Activated CD4-positive, alpha-beta T cell treated with anti-CD3 and anti-CD28 coated beads, Interleukin-2, amount 10 ng/mL, durations not matched to agents 24 days and 14 days (primary cell): ENCODE measurements at places on chromosomes 4 and X.

DNA sequence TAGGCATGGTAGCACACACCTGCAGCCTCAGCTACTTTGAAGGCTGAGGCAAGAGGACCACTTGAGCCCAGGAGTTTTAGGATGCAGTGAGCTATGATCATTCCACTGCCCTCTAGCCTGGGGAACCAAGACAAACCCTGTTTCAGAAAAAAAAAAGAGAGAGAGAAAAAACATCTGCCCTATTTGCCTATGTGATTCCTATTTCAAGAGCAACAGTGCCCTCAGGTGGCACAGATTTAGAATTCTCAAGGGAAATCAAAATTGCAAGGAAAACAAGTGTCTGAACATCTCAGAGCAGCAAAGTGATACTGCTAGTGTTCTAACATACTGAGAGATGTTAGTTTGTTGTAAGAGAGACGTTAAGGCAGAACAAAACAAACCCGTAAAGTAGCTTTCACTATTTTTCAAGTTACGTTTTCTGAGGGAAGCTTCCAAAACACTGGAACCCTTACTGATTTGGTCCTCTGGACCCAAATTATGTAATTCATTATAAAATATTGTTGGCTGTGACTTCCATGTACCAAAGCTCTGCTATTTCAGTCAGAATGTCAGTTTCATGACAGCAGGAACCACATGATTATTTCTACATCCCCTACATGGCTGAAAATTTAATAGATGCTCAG lies 7.9 kb downstream of the BDH2 start:
- peak; percentile 87 for DNase-seq

- DNase-seq = peak; percentile 80
Observed at GRCh38 chr4:56681158-56681852, at the start of gene HOPX. Gene HOPX (minus strand): TSS chr4:56681296. CDS start chr4:56657816, 23,480 bp downstream.

DNA sequence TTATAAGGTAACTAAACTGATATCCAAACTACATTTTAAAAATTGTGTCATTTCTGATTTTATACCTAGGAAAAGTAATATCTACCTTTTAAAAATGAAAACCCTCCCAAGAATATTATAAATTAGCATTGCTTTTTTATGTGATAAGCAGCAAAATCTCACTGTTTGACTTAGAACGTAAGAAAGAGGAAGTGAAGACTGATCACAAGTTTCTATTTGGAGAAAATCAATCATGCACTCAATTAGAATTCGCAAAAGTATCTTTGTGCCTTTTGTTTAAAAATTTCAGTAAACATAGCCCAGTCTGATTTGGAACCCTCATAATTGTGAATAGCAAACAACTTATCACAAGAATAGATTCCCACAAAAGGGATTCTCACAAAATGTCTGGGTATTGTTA lies 142.7 kb downstream of the TENM3 start:
- DNase-seq = no peak

- no peak for DNase-seq
Observed at GRCh38 chr4:152850377-152850776, 70.6 kb downstream of the ARFIP1 start.

DNA sequence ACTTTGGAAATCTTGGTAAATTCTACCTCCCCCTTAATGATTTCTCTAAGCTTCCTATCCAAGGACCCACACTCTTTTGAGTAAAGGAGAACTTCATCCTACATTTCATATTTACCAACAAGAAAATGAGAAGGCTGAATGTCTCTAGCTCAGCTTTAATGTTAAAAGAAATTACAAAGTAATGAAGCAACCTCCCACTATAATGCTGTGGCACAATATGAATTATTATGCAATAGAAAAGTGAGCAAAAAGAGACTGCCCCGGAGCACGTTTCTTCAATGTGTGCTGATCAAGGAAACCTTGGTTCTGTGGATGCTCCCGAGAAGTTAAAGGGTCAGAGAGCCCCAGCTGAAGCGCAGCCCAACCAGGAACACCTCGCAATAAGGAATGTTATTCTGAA lies 9.1 kb upstream of the TBC1D1 start:
- no peak for DNase-seq

GRCh38 chr4:72743078-72743477 lies 174.1 kb upstream of the ADAMTS3 start:
- no peak for DNase-seq

DNA sequence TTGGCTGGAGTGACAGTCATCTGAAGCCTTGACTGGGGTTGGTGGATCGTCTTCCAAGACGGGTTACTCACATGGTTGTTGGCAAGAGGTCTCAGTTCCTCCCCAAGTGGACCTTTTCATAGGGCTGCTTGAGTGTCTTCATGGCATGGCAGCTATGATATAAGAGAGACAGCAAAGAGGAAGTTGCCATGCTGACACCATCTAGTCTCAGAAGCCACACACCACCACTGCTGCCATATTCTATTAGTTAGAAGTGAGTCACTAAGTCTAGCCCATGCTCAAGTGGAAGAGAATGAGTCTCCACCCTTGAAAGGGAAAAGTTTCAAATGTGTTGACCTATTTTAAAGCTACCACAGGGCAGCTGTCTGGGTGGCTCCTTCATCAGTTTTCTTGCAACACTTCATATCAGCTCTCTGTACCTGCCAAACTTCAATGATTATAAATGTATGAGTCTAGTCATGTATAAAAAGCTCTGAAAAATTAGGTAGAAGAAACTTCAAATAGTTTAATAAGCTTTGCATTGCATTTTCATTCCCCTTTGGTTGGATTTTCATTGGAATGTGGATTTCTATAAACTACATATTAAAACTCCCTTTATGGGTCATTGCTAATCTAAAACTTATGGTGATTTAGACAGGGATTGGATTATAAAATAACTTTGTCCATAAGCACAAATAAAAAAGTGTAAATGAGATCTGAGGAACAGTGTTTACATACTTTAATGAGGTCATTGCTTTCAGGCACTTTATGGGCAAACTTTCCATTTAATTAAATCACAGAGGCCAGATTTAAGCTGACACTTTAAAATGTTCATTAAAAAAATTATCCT lies 68.0 kb upstream of the ATXN3L start:
- no peak for DNase-seq

DNA sequence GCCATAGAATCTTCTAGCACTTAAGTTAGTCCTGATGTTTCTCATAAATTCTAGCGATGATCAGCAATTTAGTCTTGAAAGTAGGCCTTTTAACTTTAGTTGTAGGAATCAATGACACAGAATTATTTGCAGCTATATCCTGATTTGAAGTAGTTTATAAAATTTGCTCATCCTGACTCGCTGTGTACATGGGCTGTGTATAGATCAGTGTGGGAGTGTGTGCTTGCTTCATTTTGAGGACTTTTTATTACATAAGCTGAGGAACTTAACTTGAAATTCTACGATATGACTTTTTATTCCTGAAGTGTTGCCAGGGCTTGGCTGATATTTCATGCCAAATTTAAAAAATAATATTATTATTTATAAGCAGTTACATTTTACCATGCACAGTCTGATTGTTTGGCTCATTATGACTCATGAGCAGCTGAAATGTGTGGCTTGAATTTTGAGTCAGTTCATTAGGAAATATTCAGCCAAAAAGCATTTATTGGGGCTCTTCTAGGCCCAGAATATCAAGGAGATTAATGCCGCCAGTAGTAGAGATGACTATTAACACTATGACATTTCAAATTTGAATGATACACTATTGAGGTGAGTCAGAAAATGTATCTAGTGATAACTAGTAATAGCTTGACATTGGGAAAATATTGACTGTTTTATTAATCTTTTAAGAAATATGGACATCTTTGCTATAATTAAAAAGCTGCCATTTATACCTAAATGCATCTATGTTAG lies 128.9 kb upstream of the LIMCH1 start:
- DNase-seq = no peak

GRCh38 chr4:8307714-8308113 lies 38.2 kb downstream of the HTRA3 start:
- no peak for DNase-seq

GRCh38 chr4:150971901-150972300 lies 43.2 kb downstream of the LRBA start:
- no peak for DNase-seq

- DNase-seq = no peak
Observed at GRCh38 chrX:128599632-128600031, 547.4 kb upstream of the ACTRT1 start.

- no peak for DNase-seq
Observed at GRCh38 chr4:106149026-106149425, 167.0 kb downstream of the TBCK start.

GRCh38 chrX:153645151-153645550 lies 1.9 kb upstream of the DUSP9 start:
- no peak for DNase-seq

DNA sequence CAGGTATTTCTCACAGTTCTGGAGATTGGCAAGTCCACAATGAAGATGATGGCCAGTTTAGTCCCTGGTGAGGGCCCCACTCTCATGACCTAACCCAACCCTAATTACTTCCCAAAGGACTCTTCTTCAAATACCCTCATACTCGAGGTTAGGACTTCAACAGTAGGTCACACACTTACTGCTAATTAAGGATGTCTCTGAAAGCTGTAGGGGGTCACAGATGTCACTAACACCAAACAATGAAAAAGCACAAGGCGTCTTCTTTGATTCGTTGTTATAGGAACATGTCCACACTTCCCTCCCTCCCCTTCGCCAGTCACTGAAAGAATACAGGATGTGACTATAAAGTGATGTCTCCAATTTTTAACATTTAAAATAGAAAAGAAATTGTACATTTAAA lies 309.7 kb downstream of the PACRGL start:
- no peak for DNase-seq

- no peak for DNase-seq
Observed at GRCh38 chr4:124710911-124711310, 1.6 kb downstream of the ANKRD50 start.
